Thoracic aorta (tissue), 2 donors: ENCODE measurements at places on chromosomes 2 and 18. TPM values are rescaled to one million over a fixed set of nuclear protein-coding genes. Genes with fewer than 3 reads are reported as not detected.
A peak's percentile ranks its signal among the peaks of the same experiment; 100 is the strongest.

The CACNB4 gene
- total RNA-seq, result 5.6 TPM

The AKAIN1 gene
- total RNA-seq, result not detected

GRCh38 chr2:206804326-206804725, 38.9 kb downstream of the FASTKD2 start:
- H3K27me3 ChIP-seq, result no peaks in the 10 kb centered on the region
- no peak overlapping the region for H3K4me3 ChIP-seq
- H3K4me1 ChIP-seq, result no peaks in the 10 kb centered on the region
- no peak overlapping the region for H3K27ac ChIP-seq

GRCh38 chr18:23585007-23585871, 1.1 kb downstream of the NPC1 start:
- H3K27ac ChIP-seq, result peak overlapping the region; percentile 100
- peaks cover 40% of the 10 kb centered on the region for H3K4me1 ChIP-seq
- no peaks in the 10 kb centered on the region for H3K27me3 ChIP-seq
- no peaks in the 10 kb centered on the region for H3K36me3 ChIP-seq

- no peak overlapping the region for H3K4me3 ChIP-seq
- H3K27me3 ChIP-seq, result no peaks in the 10 kb centered on the region
- DNase-seq, result no peak
- peaks cover 5% of the 10 kb centered on the region for H3K4me1 ChIP-seq
Observed at GRCh38 chr2:226526716-226527115, 272.9 kb downstream of the IRS1 start.

GRCh38 chr2:72803626-72804320, 22.1 kb downstream of the EXOC6B start:
- H3K4me3 ChIP-seq, result no peak overlapping the region
- no peak overlapping the region for H3K27ac ChIP-seq
- no peaks in the 10 kb centered on the region for H3K36me3 ChIP-seq
- no peaks in the 10 kb centered on the region for H3K4me1 ChIP-seq
- no peak for DNase-seq
